ENCODE measurements at places on chromosomes 16 and 17. TPM values are rescaled to one million over a fixed set of nuclear protein-coding genes. Genes with fewer than 3 reads are reported as not detected.

DNA sequence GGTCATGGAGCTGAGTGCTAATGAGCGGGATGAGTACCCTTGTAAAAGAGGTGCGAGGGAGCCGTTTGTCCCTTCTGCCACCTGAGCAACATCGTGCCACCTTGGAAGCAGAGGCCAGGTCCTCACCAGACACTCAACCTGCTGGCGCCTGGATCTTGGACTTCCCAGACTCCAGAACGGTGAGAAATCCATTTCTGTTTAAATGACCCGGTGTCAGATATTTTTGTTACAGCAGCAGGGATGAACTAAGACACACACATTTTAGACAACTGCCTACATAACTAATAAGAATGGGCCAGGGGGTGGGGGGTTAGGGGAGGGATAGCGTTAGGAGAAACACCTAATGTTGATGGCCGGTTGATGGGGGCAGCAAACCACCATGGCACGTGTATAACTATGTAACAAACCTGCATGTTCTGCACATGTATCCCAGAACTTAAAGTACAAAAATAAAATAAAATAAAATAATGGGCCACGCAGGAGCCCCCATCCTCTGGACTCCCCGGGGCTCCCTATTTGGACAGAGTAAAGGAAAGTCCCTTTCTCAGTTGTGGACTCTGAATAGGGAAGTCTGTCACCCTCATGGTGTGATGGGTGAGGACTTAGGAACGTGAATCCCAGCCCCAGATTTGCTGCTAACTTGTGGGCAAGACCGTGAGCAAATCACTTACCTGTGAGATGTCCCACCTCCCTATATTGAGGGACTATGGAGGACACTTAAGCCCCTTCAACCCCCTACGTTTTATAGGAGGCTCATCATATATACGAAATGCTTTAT, 60.6 kb upstream of the DNAH17 start:
- DNase-seq: no peak

FOXC2 gene
- not detected for total RNA-seq

GRCh38 chr16:71915350-71915749, 20.0 kb downstream of the IST1 start:
- no peak for DNase-seq

GRCh38 chr16:48014349-48015135, 141.3 kb downstream of the ABCC12 start:
- DNase-seq: no peak

DNA sequence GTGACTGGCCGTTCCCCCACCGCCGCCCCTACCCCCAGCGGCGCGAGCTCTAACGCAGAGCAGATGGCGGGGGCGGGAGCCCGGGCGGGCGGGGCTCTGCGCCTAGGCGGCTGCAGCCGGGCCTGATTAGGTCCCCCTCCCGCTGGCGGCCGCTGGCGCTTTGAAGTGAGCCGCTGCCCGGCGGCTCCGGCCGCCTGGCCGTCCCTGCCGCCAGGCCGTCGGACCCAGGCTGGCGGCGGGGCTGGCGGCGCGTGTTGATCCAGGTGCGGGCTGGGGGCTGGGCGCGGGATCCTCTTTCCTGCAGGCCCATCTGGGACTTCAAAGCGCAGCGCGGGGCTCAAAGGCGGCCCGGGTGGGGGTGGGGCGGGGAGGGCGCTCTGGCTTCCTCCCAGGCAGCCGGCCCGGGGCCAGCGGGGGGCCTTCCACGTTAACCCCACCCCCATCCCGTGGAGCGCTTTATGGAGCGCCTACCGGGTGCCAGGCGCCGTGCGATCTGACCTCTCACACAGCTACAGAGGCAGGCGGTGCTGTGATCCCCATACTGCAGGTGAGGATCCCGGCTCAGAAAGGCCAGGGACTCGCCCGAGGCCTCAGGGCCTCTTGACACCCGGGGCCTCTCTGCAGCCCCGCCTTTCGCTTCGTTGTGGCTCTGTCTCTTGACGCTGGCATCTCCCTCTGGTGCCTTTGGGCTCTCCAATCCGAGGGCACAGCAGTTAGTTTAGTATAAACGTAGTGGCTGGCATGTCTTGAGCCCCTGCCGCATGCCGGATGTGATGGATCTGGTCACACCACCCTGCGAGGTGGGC, 80.0 kb upstream of the NKD1 start:
- no peak for DNase-seq

DNA sequence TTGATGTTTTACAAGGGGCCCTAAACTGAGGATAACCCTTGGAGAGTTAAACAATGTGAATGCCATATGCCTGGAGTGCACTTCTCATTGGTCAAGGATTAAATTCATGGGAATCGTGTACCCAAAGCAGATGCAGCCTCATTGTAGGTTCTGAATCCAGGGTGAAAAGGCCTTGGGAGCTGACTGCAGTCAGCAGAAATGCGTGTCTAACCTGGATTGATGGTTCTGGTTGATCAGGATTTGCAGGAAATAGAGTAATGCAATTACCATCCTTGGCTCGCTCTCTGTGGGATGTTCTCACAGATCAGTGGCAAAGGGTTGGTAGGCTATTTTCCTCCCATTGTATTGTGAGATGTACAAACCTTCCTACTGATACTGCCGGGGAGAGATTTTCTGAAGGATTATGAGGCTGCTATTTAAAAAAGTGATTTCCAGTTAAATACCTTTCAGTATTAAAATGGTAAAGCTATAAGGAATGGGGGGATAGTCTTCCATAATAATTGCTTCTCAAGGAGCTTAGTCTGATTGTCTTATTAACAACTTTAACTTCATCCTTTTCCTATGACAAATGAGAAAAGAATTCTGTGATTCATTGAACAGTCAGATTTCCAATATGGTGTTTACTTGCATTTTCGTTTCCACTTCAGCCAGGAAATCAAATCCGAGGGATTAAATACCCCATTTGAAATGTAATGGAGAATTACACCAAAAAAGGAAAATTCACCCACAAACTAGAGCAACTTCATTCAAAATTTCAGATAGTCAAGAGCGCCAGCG, 1028.1 kb upstream of the EEF2KMT start:
- DNase-seq: no peak

- no peak for DNase-seq
These were observed 368.1 kb downstream of the C16orf95 start for GRCh38 chr16:86949116-86949515.

DNA sequence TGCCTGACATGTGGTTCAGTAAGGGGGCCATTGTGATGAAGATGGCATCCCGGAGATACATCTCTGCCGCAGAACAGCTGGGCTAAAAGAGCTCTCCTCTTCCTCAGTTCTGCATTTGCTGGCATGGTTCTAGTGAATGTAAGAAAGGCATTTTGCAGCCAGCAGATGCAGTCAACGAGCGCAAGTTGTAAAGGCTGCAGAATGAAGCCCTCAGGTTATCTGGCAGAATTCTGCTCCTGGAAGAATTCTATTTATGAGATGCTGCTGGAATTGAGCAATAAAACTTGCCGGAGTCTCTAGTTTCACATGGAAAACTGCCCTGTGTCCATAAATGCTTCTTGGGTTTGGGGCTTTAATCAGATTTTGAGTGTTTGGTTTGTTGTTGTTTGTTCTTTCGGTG, 176.8 kb upstream of the HSBP1 start:
- DNase-seq: no peak

GAST gene
- not detected for total RNA-seq

- DNase-seq: no peak
These were observed 8.6 kb upstream of the CENPV start for GRCh38 chr17:16361874-16362273.

CTRB1 gene
- total RNA-seq: not detected

DNA sequence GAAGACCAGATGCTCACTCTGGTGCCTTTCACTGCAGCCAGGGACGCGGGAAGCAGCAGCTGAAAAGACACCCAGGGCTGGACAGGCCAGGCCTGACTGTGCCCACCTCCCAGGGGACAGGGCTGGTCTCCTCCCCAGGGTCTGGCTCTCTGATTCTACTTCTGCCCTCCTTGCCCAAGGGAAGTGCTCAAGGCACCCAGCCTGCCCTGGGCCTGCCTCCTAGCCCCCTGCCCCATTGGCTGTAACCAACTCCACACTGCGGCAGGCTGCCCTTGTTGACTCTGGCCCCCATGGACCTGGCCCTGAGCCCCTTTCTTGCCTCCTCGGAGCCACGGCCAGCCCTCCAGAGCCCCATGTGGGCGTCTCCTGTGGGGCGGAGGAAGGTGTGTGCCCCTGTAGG, 212.5 kb downstream of the NTN1 start:
- DNase-seq: no peak

DNA sequence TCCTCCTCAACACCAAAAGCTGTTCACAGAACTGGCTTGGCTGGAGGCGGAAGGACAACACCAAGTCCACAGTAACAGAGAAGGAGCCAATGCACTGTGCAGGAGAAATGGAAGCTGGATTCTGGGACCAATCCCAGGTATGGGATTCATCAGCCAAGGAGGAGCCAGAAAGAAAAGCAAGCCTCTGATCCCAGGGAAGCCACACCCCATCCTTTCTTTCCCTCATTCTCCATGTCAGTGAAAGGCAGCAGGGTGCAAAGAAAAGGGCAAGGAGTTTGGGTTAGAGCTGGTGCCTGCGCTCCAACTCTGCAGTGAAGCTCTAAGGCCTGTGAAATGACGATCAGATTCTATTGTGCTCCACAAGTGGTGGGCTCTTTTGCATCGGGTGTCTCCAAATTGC, 11.0 kb downstream of the DCAKD start:
- DNase-seq: no peak

DNA sequence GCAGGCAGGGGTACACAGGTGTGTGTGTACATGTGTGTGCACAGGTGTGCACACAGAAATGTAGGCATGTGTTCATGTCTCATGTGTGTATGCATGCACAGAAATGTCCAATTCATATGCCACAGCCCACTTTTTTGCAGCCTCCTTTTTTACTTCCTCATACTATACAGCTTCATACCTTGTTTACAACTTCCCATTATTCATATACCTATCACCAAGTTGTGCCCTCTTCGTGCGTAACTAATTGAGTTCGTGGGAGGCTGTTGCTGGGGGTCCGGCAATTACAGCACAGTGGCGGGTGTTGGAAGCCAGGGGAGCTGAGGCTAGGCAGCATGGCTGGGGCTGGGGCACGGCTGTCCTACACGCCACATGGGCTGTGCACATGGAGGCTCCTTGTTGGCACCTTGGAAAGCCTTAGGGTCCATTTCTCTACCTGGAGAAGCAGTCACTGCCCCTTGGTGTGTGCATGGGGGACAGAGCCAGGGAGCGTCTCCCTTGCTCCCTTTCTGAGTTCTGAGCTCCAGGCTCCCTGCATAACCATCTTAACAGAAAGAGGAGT, 266.7 kb downstream of the ENGASE start:
- DNase-seq: no peak

DNA sequence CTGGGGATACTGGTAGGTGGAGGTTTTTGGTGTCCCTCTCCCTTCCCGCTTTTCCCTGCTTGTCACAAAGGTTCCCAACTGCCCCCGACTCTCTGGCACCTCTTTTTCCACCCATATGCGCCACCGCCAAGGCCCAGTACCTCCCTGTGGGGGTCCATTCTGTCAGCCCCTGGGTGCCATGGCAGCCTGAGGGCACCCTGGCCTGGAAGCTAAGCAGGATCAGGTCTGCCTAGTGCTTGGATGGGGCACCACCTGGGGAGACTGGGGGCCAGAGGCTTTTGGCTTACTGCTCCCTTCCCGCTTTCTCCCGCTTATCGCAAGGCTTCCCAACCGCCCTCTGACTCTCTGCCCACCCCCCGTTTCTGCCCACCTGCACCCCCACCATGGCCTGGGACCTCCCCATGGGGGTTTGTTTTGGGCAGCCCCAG, 2286.4 kb downstream of the TP53TG3F start:
- DNase-seq: no peak

- DNase-seq: no peak
These were observed 32.2 kb downstream of the RHBDL3 start for GRCh38 chr17:32297860-32298259.

- DNase-seq: no peak
These were observed 13.3 kb upstream of the OR1F1 start for GRCh38 chr16:3174618-3175148.

GRCh38 chr16:57517397-57518367, 18.7 kb downstream of the CCDC102A start:
- no peak for DNase-seq

CDH13 gene
- total RNA-seq: not detected

- DNase-seq: no peak
These were observed 169.7 kb downstream of the PRKCA start for GRCh38 chr17:66472123-66472522.

DNA sequence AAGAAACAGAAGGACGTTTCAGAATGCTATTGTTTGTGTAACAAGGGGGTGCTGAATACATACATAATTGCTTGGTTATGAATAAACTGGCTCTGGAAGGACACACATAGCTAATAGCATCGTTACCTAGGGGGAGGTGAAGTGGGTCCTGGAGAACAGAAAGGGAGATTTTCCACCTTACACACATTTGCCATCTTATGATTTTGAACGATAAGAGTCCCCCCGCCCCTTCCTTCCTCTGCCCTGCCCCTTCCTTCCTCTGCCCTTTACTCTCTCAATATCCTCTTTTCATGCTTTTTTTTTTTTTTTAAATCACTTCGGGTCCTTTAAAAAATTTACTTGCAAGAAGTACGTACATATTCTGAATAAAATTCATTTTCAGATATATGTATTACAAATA, 902 bp upstream of the DHRS7B start:
- no peak for DNase-seq

COL1A1 gene
- total RNA-seq: 0.38 TPM

GRCh38 chr16:1141191-1141590, 11.7 kb upstream of the CACNA1H start:
- no peak for DNase-seq

GRCh38 chr17:63686138-63686685, 13.7 kb downstream of the LIMD2 start:
- DNase-seq: no peak

DNA sequence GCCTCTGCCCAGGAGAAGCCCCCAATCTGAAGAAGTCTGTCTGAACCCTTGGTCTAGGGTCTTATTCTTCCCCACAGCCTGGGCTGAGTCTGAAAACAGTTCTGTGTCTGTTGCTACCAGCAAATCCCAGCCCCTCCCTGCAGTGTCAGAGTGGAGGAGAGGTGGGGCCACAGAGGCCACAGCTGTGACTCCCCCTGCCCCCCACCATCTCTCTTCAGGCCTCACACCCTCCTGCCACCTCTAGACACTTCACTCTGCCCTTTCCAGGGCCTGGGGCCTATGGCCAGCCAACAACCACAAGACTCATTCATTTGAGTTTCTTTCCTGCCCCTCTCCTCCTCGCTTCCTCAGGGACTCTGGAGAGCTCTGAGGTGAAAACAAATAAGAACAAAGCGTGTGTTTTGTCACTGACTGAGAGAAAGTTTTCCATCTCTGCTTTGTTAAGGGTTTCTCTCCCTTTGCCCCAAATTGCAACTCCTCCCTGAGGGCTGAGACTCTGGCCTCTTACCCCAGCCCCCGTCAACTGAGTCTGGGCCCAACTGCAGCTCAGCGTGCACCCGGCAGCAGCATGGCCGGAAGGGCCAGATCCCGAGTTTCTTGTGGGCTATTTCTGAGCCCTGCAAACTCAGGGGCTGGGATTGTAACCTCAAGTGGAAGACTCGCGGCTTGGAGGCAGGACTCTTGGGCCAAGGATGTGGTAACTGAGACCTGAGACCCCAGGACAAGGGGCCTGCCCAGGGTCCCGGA, 13.2 kb downstream of the C17orf50 start:
- DNase-seq: no peak

DNA sequence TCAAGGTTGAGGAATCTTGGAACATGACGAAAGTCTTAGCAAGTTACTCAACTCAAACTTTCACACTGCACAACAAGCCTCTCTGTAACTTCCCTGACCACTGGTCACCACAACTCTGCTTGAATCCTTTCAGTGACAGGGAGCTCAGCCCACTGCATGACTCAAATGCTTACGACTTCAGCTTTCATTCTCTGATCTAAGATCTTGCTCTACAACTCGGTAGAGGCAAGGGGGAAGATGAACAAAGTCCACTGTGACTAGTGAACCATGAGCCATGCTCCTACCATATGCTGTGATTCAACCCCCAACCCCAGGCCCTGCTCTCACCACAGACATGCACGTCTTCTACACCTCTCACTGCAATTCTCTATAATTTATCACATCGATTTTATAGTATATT, 160.9 kb downstream of the SLC39A11 start:
- peak; percentile 57 for DNase-seq

All from HT-29 (cell line).